ENCODE measurements at places on chromosomes 5 and 9.

GRCh38 chr5:62385131-62385530 lies 18.6 kb downstream of the DIMT1 start:
- DNase-seq: no peak

GRCh38 chr5:167638816-167639215 lies 652.6 kb upstream of the WWC1 start:
- no peak for DNase-seq

- DNase-seq: no peak
These were observed 19.6 kb downstream of the SIL1 start for GRCh38 chr5:139178589-139178917.

- no peak for DNase-seq
These were observed 71.6 kb upstream of the RNU6ATAC start for GRCh38 chr9:134236001-134236421.

DNA sequence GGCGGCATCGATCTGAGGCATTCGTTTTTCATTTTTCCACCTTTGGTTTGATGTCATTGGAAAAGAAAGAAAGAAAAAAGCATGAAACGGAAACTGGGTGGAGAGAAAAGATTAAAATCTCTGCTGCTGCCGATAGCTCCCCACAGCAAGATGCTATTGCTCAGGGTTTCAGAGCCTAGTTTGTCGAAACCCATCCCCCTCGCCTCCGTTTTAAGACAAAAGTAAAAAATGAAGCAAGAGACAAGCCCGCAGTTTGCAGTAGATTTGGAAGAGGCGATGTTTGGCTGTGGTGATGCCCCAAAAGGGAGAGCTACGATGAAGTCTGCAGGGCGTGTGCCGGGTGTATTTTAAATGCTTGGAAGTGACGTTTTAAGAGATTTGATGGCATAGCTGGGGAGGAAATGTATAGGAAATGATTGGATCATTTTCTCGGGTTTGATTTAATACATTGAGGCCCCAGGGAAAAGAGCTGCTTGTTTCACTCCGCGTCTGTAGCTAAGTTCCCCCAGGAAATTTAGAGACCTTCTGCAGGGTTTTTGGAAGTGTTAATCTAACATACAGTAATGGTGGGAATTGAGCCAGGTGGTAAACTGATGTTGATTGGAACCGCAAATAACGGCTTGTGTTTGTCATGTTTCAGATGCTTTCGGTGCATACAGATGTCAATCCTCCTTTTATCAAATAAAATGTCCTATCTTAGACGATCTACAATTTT lies 909 bp downstream of the NDFIP1 start:
- DNase-seq: no peak

DNA sequence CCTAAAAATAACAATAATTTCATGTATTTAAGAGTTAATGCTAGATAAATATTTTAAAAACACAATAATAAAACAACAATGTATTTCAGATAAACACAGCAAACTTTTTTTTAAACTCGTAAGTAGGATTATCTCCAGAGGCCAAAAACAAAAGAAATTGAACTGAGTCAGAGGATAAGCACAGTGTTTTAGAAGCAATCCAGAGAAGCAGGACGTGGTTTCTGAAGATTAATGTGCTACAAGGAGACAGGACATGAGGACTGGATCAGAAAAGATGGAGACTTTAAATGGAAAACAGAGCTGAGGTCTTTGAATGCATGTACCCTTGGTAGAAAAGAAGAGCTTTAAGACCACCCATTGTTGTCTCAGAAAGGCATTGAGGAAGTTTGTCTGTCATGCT lies 491.2 kb upstream of the TLE4 start:
- no peak for DNase-seq

DNA sequence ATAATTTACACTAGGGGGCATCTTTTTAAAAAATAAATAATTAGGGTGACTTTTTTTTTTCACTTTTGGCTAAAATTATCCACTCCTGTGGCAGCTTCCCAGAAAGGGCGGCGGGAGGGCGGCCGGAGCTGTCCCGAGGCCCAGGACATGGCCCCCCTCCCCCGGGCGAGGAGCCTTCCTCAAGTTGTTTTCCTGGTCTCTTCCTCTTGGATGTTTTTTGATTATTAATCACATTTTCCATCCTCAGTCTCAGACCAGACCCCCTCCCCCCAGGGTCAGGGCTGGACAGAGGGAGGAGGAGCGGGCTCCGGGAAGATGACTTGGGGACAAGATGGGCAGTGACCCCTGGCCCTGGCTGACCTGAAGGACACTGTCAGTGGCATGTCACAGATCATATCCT lies 4.7 kb upstream of the CNTFR start:
- no peak for DNase-seq
